A172 (cell line): ENCODE measurements at places on chromosomes 16 and 17. TPM values are rescaled to one million over a fixed set of nuclear protein-coding genes. Genes with fewer than 3 reads are reported as not detected.

DNA sequence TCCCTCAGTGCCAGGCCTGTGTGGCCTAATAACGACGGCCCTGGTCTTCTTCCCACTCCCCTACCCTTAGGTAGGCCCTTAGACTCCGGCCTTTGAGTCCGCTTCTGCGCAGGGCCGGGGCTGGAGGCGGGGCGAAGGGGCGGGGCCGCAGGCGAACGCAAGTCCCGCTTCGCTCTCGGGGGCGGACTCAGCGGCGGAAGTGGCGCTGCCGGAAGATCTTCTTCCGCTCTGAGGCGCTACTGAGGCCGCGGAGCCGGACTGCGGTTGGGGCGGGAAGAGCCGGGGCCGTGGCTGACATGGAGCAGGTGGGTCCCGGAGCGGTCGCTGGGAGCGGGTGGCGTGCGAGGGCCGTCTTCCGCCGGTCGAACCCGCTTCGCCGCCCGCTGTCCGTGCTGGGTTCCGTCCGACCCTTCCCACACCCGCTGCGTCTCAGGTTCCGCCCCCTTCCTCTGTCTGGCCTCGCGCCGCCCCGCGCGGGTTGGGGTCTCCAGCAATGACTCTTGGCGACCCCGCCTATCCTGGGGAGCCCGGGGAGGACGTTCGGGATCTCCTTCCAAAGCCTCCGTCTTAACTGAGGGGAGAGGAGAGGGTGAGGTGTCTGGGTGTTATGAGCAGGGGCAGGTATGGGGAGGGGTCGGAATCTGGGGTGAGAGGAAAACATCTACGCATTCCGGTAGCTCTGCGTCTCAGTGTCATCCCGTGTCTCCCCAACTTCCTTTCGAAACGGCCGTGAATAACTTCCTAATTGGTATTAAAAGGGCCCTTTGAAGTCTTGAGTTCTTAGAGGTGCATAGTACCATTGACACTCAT is at the start of gene STARD3:
Gene STARD3, plus strand, starts transcription at position 218 of the 810 bp plus-strand sequence. CDS start 16,388 bp downstream, outside the sequence.
- peak; percentile 76 for DNase-seq

- no peak for DNase-seq
Measured at GRCh38 chr16:9119795-9120194, 28.4 kb downstream of the HAPSTR1 start.

GRCh38 chr17:63611354-63611753 is 10.7 kb downstream of the TACO1 start:
- no peak for DNase-seq

GRCh38 chr16:72372087-72373045 is 200.4 kb upstream of the PMFBP1 start:
- DNase-seq: no peak

DNA sequence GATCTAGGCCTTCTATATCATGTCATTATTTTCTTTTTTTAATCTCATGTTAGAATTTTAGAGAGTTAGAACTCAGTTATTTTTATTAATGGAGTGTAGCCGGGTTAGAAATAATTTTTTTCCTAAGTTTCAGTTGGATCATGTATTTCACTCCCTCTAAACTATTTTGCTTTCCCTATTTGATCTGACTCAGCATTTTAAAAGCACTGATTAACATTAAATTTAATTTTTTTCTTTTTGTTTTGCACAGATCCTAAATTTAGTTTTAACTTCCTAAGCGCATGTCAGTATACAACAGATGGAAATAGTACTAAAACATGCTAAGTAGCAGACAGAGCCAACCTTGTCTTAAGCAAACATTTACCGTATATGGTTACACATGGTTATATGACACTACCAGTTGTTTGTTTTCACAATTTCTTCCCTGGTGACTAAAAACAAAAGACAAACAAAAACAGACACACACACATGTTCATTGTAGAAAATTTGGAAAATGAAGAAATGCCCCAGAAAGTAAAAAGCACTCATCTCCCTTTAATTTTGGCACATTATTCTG is 33.6 kb upstream of the RAB11FIP4 start:
- no peak for DNase-seq

DNA sequence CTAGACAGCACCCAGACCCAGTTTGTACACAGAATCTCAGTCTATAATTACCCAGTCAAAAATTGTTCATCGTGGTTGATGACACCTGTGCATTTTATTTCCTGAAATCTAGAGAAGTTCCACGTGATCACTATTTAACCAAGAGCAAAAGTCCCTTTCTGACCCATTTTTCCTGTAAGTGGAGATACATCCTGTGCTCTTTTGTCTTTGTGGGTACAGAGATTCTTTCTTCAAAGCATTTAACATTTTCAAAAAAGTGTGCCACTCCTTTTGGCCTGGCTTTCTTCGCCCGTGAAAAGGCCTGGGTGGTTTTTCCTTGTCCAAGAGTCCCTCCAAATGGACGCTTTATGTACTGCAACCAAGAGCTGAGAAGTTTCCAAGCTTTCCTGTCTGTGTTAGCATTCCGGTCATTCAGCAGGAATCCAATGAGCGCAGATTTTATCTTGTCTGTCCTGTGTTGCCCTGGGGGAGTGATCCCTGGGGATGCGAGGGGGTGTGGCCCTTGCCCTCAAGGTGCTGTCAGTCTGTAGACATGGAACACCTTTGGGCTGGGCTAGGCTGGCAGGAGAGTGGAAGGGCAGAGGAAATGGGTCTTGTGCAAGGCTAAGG is 161.1 kb upstream of the CACNG5 start:
- peak; percentile 67 for DNase-seq

GRCh38 chr16:76443973-76444372 is 166.8 kb downstream of the CNTNAP4 start:
- no peak for DNase-seq

DNA sequence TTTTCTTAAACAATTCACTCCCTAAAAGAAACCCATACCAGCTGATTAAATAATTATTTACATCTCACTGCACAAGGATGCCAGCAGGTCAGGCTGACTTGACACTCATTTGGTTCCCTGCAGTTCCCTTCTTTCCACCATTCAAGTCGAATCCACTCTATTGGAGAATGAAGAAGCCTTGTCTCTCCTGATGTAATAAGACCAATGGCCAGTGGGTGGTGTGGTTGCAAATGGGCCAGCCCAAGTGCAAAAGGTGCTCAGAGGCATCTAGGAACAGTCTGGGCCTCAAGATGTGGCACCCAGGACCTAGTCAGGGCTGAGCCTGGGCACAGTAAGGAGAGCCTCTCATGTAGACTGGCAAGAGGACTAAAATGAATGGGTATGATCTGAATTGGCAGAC is 9.3 kb downstream of the C16orf78 start:
- DNase-seq: no peak

GRCh38 chr17:11238705-11239104 is 2.3 kb upstream of the SHISA6 start:
- no peak for DNase-seq

DNA sequence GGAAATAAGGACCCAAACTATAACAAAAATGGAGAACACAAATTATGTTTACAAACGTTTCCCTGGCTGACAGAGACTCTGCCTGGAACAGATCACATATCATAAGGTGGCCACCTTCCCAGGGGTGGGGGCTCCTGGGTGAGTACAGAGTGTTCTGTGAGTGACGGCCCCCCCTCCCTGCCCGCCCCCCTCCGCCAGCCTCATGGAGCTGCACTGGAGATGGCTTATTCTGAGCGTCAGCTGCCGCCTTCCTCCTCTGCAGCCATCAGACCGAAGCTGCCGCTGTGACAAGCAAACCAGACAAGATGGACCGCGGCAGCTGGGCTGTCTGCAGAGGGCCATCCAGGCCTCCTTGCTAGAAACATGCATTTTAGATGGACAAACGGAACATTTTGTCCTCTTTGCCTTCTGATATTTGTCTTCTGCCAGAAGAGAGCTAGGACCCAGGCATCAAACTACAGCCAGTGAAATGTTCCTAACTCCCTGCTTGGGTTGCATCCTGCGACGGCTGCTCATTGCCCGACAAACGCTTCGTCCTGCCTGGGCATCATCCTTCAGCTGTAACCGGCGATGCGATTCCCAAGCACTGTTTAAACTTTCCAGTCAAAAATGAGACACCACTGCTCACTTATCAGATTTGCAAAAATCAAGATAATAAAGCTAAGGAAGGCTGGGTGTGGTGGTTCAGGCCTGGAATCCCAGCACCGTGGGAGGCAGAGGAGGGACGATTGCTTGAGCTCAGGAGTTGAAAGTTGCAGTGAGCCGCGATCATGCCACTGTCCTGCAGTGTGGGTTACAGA is 15.3 kb upstream of the RPTOR start:
- no peak for DNase-seq

GRCh38 chr17:36844601-36845000 is 92.7 kb upstream of the LHX1 start:
- DNase-seq: no peak

GRCh38 chr17:50386510-50386909 is 10.8 kb downstream of the LRRC59 start:
- DNase-seq: no peak

- DNase-seq: no peak
Measured at GRCh38 chr16:47604306-47604705, 143.2 kb downstream of the PHKB start.

DNA sequence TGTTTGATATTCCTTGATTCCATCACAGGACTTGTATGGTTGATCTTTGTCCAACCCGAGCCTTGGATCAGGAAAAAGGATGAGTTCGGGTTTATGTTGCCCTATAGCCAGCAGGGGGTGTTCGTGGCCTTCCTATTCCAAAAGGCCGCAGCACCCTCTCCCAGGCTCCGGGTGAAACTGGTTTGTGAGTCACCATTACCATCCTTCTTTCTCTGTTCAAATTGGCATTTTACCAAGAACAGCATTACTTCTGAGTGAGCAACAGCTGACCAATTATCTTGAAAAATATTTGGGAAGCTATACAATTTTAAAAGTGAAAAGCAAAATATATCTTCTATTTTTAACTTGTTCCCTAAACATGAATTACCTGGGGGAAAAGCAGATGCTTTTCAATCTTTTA is 24.3 kb upstream of the KRT20 start:
- DNase-seq: peak; percentile 96

- DNase-seq: no peak
Measured at GRCh38 chr16:89744813-89745212, 23.5 kb downstream of the ZNF276 start.

- DNase-seq: peak; percentile 14
Measured at GRCh38 chr16:47777220-47777619, 316.1 kb downstream of the PHKB start.

- no peak for DNase-seq
Measured at GRCh38 chr16:69663846-69664245, 62.5 kb downstream of the NQO1 start.

DNA sequence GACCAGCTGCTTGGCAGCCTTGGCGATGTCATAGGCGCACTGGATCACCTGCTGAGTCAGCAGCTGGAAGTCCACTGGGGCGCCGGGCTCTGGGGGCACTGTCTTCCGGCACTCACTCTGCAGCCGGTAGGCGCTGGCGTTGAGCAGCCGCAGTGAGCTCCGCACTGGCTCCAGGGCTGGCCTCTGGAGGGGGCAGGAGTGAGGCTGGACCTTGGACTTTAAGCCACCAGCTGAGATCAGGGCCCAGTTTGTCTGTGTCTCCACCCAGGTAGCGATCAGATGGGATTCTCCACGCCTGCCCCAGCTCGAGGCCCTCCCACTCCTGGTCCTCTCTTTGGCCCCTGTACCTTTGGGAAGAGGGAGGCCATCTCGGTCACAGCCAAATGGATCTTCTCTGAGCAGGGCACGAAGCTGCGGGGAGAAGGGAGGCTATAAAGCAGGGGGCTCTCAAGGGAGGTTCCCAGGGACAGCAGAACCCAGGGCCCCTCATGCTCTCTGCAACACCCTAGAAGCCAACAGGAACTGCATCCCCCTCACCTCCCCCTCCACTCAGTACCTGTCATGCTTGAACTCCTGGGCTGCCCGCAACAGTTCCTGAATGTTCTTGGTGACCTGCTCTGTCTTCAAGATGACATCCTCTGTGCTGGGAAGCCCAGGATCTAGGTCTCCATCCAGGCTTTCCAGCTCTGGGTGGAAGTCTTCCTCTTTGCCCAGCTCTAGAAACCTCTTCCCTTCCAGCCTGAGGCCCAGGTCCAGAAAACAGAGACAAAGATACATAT is 6.4 kb downstream of the TP53I13 start:
- no peak for DNase-seq

GRCh38 chr17:54992797-54993639 is 24.5 kb downstream of the STXBP4 start:
- DNase-seq: peak; percentile 57

DNA sequence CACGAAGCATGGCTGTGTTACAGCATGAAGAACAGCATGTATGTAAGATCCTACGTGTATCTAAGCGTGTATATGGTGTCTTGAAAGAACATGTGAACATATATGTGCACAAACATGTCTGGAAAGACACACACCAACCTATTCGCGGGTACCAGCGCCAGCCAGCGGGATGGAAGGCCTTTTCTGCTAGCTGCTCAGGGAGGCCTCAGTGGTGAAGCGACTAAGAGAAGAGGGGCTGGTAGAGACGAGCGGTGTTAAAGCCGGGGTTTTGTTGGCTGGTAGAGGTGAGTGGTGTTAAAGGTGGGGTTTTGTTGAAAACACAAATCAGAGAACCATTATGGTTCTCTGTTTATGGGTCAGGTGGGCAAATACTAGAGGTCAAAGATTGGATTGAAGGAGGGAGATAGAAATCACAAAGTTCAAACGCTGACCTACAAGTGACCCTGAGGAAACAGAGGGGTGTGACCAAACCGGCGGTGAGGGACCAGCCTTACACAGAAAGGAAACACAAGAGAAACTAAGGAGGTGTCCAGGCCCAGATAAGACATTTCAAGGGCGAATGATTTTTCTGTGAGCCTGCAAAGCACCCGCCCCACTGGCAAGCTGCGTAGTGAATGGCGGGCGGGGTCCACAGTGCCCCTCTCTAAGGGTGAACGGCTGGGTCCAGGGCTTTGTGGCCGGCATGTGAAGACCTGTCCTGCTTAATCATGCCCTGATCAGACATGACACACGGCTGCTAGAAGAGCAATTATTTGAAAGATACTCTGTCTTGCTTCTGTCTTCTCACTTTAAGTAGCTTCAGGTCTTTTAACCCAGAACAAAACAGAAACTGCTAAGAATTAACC is 8.1 kb downstream of the ZCCHC14 start:
- no peak for DNase-seq

DNA sequence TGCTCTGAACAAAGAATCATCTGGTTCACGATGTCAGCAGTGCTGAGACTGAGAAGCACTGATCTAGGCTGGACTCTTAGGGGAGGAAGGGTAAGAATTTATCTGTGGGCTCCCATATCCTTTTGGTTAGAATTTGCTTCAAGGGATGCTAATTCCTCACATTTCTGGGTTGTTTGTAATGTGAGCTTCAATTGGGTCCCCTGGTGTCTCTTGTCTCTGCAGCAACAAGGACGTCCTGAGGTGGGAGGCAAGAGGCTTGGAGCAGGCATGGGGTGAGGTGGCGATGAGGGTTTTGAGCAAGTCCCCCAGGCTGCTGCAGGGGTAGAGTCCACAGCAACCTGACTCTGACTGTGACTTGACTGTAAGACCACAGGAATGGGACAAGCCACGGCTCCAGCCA is 213.8 kb upstream of the NLRP1 start:
- DNase-seq: no peak

- no peak for DNase-seq
Measured at GRCh38 chr16:17354141-17354601, 116.6 kb downstream of the XYLT1 start.

Gene QPRT
- 83.7 and 122 TPM in 2 replicates for total RNA-seq

Gene KRT13
- total RNA-seq: 2.7 and 2.8 TPM in 2 replicates

Gene CHST5
- total RNA-seq: not detected in 2 replicates

Gene NSMCE1
- total RNA-seq: 96.6 and 104 TPM in 2 replicates

Gene CBX1
- 164 and 188 TPM in 2 replicates for total RNA-seq

Gene FBXL19
- 18.7 and 32.5 TPM in 2 replicates for total RNA-seq
